ENCODE measurements at places on chromosomes 16 and 17.

DNA sequence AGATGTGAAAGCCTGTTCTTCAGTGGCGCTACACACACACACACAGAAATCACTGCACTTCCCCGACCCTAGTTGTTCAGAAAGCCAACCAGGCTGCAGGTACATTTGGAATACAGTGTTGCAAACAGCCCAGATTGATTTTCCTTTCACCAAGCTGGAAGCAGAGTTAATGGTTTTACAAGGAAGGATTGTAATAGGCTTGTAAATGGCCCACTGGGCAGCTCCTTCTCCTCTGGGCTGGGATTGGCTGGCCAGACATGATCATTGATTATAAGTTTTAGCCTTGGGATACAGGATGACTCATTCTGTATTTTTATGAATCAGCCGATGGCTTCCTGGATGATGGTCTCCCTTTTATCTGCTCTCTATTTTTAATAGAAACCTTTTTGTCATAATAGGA, 2.5 kb downstream of the VAT1L start:
- no peak for DNase-seq

DNA sequence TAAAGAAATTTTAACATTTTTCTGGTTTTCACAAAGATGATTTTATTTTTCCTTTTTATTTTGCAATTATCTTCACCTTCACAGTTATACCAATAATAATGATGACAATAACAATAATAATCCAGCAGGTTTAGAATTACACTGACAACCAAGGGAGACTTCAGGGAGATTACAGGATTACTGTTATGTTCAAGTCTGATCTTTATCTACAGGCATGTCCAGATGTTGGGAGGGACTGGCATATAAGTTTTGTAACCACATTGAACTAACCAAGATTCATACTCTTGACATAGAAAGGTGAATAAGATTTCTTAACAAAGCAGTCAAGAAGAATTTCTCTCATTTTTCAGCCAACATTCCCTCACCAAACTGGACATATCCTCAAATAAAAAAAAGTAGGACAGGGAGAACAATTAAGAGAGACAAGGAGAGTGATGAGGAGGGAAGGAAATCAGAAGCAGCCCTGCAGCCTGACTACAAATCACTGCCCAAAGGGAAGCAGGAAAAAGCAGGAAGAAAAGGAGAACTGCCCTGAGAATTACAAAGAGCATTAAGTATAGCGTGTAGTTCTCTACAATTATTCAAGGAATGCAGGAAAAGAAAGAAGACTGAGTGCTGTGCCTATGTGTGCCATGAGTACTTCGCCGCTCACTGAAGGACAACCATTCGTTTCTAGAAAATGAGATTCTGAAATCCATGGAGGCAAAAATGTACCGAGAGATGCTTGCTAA, 155.7 kb upstream of the C17orf78 start:
- DNase-seq = no peak

DNA sequence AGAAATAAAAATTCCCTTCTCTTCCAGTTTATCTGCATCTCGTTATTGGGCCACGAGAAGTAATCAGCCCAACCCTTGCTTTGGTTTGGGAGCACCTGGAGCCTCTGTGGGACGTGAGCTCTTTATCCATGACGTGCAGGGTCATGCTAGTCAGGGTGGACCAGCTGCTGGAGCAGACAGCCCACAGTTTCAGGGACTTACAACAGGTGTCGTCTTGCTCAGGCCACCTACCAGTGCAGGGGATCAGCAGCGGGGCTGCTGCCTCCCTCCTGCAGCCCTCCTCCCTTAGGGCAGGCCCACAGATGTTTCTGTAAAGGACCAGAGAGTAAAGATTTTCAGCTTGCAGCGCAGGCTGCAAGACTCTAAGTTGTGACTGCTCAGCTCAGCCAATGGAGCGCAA, 16.9 kb downstream of the ADAD2 start:
- no peak for DNase-seq

GRCh38 chr17:71080937-71081336, 911.6 kb downstream of the KCNJ2 start:
- DNase-seq = no peak

- no peak for DNase-seq
Observed at GRCh38 chr17:71488851-71489250, 632.0 kb upstream of the SOX9 start.

DNA sequence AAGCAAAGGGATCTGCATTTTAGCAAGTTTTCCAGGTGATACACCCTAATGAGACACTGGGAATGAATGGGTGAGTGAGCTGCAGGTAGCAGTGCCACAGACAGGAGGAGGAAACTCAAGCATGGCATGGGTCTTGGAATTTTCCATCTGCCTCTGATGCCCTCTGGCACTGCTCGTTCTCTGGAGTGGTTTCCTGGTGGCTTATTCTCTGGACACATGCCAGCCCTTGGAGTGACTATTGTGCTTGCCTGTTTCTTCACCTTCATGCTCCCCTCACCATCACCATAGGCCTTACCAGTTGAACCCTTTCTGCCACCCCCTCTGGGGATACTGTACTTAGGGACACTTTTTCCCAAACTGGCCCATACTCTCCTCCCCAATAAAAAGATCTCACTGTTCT, 1.6 kb downstream of the COASY start:
- no peak for DNase-seq

DNA sequence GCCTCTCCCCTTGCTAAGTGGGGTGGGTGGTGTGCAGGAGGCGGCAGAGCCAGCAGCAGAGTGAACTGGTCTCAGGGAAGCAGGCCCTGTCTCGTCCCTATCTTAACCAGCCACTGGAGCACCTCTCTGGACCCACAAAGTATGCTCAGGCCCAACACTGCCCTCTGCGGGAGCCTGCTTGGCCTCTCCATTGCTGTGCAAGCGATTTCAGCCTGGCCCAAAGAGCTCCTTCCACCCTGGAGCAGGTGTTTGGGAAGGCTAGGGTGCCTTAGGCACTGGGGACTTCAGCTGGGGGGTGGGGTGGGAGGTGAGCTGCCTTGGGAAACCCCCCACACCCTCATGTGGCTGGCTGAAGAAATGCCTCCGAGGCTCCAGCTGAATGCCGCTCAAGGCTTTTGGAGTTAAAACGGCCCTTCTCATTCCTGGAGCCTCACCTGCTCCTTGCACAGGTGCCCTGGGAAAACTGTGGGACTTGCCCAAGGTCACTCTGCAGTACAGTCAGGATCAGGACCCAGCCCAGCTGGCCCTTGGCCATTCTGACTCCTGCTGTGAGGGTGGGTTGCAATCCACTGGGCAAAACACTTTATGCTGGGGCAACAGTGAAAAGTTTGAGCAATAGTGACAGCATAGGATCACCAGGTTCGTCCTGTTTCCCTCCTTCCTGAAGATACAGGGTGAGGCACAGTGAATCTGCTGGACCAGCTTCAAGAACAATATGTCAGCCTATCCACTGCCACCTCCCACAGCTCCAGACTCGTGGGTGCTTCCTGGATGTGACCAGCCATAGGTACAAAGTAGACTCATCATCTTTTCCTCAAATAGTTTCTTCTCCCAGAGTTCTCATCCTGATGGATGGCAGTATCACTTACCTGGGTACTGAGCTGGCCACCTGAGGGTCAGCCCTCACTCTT, 5.9 kb upstream of the UBE2O start:
- DNase-seq = no peak

GRCh38 chr17:8557176-8557806, 73.2 kb downstream of the MYH10 start:
- DNase-seq = no peak

GRCh38 chr16:85395207-85395912, 217.8 kb upstream of the GSE1 start:
- DNase-seq = no peak

GRCh38 chr16:89722392-89723278, 1.3 kb downstream of the ZNF276 start:
- DNase-seq = peak; percentile 50

- DNase-seq = no peak
Observed at GRCh38 chr17:56231252-56231651, 78.0 kb downstream of the ANKFN1 start.

GRCh38 chr17:78641243-78641642, 64.0 kb upstream of the DNAH17 start:
- no peak for DNase-seq

- DNase-seq = no peak
Observed at GRCh38 chr16:20504418-20504817, 53.1 kb downstream of the ACSM2A start.

GRCh38 chr16:67935101-67935401, 1.6 kb downstream of the PSMB10 start:
- no peak for DNase-seq

DNA sequence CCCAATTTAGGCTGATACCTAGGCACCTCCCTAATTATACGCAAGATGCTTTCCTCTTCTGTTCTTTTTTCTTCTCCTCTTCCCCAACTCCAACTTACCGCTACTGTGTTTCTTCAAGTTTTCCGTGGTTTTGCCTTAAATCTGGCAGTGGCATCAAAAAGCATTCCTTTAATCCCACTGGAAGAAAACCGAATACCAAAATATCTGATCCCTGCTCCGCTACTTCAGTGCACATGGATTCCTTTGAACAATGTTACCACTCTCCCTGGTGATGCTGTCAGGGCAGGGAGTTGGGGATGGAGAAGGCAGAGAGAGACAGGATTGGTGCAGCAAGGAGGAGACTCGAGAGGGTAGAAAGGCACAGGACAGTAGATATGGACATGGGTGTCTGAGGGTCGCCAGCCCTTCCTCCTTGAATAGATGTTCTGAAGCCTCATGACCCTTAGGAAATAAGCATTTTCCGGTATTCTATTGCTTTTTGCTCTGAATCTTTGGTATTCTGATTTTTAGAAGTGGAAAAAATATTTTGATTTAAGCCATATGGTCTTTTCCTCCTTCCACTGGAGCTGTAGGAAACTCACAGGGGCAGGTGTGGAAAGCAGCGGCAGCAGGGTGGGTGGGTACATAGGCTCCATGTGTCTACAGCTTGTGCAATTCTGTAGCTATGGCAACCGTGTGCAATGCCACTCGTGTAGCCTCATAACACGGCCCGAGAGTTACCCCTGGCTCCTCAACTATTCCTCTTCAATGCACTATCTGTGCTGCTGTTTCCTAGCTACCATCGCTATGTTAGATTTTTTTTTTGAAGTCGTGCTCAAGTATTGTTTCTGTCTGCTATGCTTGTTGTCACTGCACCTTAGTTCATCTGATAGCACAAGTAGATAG, 32.3 kb upstream of the TANC2 start:
- DNase-seq = no peak

DNA sequence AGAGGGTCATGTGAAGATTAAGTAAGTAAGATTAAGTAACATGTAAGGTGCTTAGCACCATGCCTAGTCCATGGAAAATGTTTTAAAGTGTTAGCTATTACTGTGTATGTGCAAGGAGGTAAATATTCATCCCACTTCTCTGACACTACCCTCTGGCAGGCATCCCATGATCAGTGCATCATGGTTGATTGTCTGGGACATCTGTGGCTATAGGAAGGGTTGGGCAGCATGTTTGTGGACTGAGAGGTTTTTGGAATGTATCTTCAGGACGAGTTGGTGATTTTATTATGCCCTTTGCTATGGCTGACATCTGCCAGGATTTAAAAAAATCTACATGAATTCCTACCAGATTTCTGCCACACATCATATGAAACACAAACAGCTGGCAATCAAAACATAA, 6.5 kb upstream of the TAOK1 start:
- no peak for DNase-seq

Data from activated CD4-positive, CD25-positive, alpha-beta regulatory T cell (primary cell).